Hypothalamus (tissue), 51 donors: ENCODE measurements at places on chromosomes 1 and 21.

DNA sequence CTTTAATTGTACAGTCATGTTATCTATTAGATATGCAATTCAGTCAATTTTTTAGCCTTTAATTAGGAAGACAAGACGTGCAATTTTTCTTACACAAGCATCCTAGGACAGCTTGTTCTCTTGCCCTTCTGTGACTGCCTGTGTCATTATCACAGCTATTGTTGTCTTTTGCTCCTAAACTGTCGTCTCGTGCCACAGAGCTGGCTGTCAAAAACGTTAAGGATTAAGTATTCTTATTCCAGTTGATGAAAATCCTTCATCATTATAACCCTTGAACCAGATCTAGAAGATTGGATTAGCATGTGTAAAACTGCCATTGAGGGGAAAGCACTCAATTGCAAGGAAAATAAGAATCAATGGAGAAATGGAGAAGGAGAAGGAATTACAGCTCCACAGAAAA lies 43.8 kb upstream of the AIM2 start:
- no peak for DNase-seq

DNA sequence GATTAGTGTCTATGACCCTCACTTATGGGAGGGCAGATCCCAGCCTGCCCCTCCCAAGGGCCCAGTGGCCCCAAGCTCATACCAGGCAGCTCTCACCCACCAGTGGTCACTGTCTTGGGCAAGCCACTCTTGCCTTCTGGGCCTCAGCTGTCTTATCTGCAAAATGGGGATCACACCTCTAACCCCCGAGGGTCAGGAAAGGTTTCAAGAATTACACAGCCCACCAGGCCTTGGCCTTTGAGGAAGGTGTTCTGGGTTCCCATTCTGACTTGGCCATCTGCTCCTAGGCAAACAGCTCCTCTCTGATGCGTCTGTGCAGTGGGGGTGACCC lies 16.8 kb downstream of the RUNX3 start:
- no peak for DNase-seq

GRCh38 chr1:62131093-62131725 lies 63.4 kb upstream of the L1TD1 start:
- peak; percentile 26 for DNase-seq

- DNase-seq = no peak
These were observed 4.5 kb upstream of the PLCH2 start for GRCh38 chr1:2471587-2472001.

DNA sequence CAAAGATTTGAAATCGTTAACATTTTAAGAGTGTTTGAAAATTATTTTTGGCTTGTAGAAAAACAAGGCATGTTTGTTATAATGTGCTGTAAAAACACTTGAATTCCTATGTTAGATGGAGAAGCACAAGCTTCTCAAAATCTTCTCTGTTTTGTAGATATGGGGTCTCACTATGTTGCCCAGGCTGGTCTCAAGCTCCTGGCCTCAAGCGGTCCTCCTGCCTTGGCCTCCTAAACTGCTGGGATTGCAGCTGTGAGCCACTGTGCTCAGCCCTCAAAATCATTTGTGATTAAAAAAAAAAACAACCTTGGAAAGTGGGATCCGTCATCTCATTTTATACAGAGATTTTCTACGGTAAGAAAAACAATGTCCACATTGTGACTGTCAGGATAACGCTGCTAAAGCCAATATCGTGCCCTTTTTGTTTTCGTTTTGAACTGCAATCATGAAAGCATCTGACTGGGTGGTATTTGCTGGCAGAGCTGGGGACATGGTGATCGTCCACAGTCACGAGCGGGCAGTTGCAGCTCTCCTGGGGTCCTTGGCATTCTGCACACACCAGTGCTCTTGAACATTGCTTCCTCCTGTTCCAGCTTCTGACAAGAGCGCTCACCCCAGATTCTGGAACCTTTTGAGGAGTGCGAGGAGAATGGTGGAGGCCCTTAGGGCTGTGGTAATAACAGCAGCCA lies 112.5 kb downstream of the PGBD5 start:
- no peak for DNase-seq

GRCh38 chr1:161119092-161119903 lies 1.4 kb downstream of the NIT1 start:
- no peak for DNase-seq

DNA sequence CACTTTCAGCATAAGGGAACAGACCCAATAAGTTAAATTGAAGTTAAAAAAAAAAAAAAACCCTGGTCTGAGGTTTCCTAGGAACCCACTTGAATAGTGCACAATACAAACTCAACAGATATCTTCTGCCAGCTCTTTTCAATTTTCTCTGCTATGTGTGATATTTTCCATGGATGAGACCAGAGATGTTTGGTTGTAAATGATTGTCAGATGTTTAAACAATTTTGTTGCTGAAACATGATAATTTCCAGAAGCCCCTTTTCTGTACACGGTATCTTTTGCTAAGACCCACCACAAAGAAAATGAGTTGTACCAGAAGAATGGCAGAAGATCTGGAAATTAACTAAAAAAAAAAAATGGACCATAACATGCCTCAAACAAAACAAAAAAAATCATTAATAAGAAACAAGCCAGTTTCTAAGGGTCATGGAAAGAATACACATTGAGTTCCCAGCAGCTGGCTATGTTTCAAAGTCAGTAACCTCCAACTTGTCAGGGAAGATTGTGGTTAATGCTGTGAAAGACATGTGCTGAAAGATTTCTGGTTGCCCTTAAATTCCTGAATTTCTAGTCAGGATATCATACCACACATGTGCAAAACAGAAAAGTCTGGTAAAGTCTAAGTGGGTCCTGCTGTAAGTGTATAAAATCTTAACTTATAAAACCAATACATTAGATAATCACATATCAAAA lies 35.6 kb upstream of the MGST3 start:
- no peak for DNase-seq

- no peak for DNase-seq
These were observed 142.9 kb downstream of the TIAM1 start for GRCh38 chr21:31201144-31201543.

GRCh38 chr1:12085643-12086260 lies 22.6 kb downstream of the TNFRSF8 start:
- DNase-seq = no peak

- no peak for DNase-seq
These were observed 164.0 kb upstream of the SNX7 start for GRCh38 chr1:98497497-98497896.

DNA sequence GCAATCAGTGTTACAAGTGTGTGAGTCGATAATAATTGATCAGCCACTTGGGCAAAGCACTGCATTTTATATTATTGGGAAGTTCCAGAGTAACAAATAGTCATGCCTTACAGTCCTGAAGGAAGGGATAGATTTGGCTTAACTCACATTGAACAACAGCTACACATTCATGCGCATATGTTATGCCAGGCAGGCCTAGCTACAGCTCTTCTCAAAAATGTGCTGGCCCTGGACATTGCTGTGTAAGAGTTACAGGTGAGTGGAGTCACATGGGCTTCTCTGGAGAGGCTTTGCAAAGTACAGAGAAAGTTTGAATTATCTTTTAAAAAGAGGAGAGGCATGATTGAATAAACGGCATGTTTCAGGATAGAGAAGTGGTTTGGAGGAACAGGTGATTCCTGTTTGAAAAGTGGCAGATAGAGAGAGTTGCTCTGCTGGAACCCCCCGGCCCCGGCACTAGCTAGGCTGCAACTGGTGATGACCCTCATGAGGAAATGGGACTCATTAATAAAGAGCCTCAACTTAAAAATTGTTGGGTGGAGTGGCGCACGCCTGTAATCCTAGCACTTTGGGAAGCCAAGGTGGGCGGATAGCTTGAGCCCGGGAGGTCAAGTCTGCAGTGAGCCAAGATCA lies 200.6 kb downstream of the CRB1 start:
- no peak for DNase-seq

- DNase-seq = no peak
These were observed 27.8 kb upstream of the MTR start for GRCh38 chr1:236767276-236767675.

DNA sequence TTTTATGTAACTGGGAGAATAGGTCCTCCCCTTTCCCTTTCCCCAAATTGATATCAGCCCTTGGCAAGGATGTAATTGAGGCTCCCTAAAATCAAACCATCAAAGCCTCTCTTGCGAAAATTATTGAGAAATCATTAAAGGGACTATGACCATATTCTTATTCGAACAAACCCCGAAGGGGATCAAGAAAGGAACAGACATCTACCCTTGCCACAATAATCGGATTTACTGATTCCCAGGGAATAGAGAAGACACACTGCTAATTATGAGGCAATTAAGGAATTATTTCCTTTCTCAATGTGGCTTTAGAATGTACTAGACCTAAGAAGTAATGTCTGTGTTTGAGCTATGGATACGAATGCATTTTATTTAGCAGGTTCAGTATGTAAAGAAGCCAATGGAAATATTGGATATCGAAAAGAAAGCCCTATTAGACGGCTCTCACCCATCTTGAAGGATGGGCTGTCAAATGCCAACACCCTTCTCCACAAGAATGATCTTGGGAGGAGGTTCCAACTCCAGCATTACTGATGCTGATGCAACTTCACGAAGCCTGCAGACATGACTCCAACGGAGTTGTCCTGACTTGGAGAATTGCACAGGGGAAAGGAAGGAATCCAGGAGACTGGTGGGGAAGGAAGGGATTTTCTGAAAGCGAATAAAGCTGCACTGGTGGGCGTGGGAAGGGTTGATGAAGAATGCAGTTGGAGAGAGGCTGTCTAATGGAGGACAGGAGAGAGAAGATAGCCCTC lies 11.6 kb upstream of the PTPRF start:
- DNase-seq = no peak

- DNase-seq = peak; percentile 86
These were observed at the start of gene AKT3 for GRCh38 chr1:243850202-243850451. Gene AKT3 (minus strand): TSS chr1:243850243. CDS start chr1:243843170, 7,073 bp downstream.

DNA sequence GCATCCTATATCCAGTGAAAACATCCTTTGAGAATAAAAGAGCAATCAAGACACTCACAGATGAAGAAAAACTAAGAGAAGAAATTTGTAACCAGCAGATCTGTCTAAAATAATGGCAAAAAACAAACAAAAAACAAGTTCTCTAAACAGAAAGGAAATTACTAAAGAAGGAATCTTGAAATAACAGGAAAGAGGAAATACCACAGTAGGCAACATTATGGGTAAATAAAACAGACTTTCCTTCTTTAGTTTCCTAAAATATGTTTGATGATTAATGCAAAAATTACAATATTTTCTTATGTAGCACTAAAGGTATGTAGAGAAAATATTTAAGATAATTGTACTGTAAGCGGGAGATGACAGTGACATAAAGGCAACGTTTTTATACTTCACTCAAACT lies 23.5 kb downstream of the SLC19A1 start:
- DNase-seq = no peak

- no peak for DNase-seq
These were observed 21.3 kb upstream of the KCNE2 start for GRCh38 chr21:34342476-34342875.

- DNase-seq = no peak
These were observed 28.6 kb downstream of the PCSK9 start for GRCh38 chr1:55067914-55068313.

GRCh38 chr1:161905269-161905884 lies 118.3 kb downstream of the OLFML2B start:
- DNase-seq = no peak

- DNase-seq = no peak
These were observed 1.7 kb downstream of the IL6R start for GRCh38 chr1:154406886-154407197.
